ENCODE measurements at places on chromosomes 11 and 22. TPM values are rescaled to one million over a fixed set of nuclear protein-coding genes. Genes with fewer than 3 reads are reported as not detected.

- no peak for DNase-seq
Measured at GRCh38 chr11:94873916-94874540, 99.3 kb downstream of the CWC15 start.

The CSF2RB gene
- 5.1 TPM for total RNA-seq

- DNase-seq: no peak
Measured at GRCh38 chr22:25395468-25395867, 169.0 kb upstream of the GRK3 start.

DNA sequence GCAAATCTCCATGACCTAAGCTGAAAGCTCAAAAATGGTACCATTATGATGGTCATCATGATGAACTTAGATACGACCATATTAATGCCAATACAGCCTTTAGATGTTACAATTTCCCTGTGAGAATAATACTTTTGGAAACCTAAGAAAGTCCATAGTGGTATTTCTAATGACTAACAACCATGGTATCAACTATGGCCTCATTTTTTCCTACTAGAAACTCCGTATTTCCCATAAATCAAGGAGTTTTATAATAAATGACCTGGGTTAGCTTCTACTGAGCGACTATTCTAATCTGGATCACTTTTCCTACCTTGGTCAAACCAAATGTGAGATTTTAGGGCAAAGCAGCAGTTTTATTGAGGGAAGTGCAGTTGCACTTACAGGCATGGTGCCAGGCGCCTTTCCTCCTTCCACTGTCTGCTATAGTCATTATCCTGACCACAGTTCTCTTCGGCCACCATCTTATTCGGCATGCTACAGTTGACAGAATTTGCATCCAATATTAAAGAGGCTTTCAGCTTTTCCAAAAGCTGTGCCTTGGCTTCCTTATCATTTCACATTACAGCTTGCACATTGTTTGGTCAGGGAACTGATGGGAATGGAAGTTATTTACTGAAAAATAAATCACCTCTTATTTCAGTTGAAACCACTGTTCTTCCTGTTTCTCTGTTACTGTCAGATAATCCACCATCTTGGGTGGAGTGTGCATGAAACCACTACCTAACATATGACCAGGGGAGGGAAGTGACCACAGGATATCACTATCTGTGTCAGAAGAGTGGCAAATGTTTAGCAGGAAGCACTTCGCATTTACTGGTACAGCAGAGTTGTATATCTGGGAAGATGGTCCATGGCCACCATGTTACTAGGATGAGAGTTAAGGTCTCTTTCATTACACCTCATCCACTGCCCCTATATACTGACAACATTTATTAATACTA is 74.5 kb upstream of the PICALM start:
- DNase-seq: no peak

The MMP12 gene
- not detected for total RNA-seq

DNA sequence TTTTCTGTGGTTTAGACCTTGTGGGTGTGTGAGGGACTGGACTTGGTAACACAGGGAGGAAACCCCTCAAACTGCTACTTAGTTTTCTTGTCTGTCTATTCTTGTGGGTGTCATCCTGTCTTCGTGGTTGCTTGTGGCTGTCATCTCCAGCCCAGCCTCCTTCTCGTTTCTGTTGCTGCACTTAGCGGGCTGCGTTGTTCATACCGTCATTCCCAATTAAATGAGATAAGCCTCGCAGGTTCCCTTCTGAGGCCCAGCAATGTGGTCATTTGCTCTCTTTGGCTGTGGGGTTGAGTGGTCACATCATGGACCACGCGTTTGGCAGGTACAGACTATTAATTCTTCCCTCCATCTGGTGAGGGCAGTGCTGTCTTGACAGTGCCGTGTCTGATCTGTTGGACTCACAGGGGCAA is 18.8 kb downstream of the PANX1 start:
- DNase-seq: no peak

GRCh38 chr11:102199673-102200072 is 89.4 kb downstream of the YAP1 start:
- no peak for DNase-seq

DNA sequence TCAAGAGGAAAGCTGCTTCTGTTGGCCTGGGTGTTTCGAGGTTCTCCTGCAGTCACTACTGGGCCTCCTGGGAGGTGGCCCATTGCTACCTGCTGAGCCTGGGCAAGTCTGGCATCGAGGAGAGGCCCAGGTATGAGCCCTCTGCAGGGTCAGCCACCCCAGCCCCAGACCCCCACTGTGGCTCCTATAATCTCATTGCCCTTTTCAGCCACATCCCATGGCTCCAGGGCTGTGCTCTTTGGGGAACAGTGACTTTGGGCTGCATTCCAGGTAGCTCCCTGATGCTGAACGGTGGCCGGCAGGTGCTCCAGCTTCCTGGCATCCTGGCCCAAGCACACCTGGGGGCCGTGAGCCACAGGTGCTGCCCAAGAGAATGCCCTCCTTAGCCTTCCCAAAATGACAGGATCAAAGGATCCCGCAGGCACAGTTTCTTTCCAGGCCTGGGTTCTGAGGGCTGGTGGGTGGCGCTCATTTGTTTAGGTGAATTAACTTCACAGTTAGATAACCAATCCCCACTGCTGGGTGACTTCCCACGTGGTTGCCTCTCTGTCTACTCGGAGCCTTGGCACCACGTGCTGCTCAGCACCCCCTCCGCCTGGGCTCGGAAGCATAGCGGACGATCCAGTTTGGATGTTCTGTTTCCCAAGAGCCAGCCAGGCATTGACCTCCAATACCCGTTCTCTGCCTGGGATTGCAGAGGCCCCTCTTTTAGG is 97.4 kb downstream of the BCR start:
- DNase-seq: no peak

All from T-helper 17 cell (primary cell).